Effector memory CD4-positive, alpha-beta T cell (primary cell): ENCODE measurements at places on chromosomes 11 and 22.

- DNase-seq: no peak
Measured at GRCh38 chr11:105953886-105954285, 68.2 kb downstream of the MSANTD4 start.

- DNase-seq: no peak
Measured at GRCh38 chr22:45548991-45549761, 46.5 kb downstream of the FBLN1 start.

GRCh38 chr22:31876156-31876920 is 68.0 kb upstream of the YWHAH start:
- DNase-seq: no peak

- no peak for DNase-seq
Measured at GRCh38 chr11:66889960-66890359, 33.1 kb downstream of the LRFN4 start.

DNA sequence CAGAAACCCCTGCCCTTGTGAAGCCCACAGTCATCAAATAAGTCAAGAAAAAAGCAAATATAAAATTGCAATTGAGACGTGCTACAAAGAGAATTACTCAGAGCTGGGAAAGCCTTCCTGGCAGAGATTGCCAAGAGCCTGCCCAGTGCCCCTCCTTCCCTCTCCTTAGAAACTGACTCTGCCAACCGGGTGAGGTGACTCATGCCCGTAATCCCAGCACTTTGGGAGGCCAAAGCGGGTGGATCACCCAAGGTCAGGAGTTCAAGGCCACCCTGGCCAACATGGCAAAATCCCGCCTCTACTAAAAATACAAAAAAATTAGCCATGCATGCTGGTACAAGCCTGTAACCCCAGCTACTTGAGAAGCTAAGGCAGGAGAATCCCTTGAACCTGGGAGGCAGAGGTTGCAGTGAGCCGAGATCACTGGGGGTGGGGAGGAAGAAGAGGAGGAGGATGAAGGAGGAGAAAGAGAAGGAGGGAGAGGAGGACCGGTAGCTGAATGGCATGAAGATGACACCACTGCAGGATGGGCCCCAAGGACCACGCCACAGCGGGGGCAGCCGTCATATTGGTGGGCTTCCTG is 76.1 kb upstream of the RTL6 start:
- no peak for DNase-seq

GRCh38 chr11:46343520-46343919 is 3.7 kb upstream of the DGKZ start:
- DNase-seq: no peak

GRCh38 chr11:75261902-75262361 is 21.4 kb downstream of the TPBGL start:
- no peak for DNase-seq

GRCh38 chr11:122646549-122647340 is 8.8 kb upstream of the UBASH3B start:
- DNase-seq: no peak

- DNase-seq: no peak
Measured at GRCh38 chr22:45743687-45744086, 72.1 kb downstream of the ATXN10 start.

DNA sequence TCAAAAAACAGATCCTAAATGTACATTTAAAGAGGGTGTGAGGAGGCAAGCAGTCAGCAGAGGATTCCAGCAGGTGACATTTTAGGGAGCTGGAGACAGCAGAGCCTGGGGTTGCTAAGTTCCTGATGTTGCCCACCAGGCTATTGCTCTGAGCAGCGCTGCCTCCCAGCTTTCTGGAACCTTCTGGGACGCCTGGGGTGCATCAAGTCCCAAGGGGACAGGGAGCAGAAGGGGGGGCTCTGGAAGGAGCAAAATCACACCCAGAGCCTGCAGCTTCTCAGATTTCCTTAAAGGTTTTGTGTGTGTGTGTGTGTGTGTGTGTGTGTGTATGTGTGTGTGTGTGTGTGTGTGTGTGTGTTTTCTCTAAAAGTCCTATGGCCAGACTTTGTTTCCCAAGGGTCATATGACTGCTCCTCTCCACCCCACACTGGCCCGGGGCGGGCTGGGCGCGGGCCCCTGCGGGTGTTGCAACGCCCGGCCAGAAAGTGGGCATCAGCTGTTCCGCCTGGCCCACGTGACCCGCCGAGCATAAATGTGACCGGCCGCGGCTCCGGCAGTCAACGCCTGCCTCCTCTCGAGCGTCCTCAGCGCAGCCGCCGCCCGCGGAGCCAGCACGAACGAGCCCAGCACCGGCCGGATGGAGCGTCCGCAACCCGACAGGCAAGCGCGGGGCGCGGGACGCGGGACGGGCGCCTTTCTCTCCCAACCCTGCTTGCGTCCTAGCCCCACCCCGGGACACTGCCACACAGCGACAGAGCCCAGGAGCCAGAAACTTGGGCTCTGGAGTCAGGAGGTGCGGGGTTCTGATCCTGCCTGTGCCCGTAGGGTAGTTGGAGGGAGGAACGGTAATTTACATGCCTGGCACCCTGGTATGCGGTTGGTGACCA is at the start of gene HMOX1:
Gene HMOX1 (plus strand): TSS at position 560 of the 887 bp plus-strand sequence. CDS start 78 bp downstream, at position 638.
- DNase-seq: peak; percentile 8

GRCh38 chr11:82823647-82824619 is 76.3 kb downstream of the PRCP start:
- no peak for DNase-seq

GRCh38 chr11:112357488-112357887 is 96.8 kb upstream of the PLET1 start:
- DNase-seq: no peak

GRCh38 chr11:36164506-36165250 is 124.5 kb downstream of the COMMD9 start:
- DNase-seq: no peak

GRCh38 chr11:96125400-96125799 is 201.5 kb upstream of the MTMR2 start:
- DNase-seq: no peak

DNA sequence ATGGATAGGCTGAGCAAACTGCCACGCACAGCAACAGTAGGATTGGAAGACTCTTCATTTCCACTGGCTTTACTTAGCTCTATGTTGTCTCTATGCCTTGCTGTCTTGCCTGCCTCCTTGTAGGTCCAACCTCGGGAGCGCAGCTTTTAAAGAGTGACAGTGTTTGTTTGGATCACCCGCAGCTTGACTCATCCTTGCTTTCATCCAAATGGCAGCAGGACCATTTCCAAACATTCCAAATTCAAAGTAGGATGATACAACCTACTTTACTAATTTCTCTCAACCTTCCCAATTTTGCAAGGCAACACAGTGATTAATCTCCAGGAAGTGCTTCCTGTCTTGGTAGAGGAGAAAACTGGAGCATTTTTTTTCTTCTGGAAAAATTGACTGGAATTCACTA is at the start of gene MMP3:
Gene MMP3 (minus strand): TSS at position 121 of the 400 bp plus-strand sequence. CDS start 63 bp downstream, at position 58.
- no peak for DNase-seq

GRCh38 chr22:36386351-36386899 is 1.3 kb downstream of the MYH9 start:
- DNase-seq: no peak

- no peak for DNase-seq
Measured at GRCh38 chr11:119726585-119727522, 2.1 kb downstream of the NECTIN1 start.

DNA sequence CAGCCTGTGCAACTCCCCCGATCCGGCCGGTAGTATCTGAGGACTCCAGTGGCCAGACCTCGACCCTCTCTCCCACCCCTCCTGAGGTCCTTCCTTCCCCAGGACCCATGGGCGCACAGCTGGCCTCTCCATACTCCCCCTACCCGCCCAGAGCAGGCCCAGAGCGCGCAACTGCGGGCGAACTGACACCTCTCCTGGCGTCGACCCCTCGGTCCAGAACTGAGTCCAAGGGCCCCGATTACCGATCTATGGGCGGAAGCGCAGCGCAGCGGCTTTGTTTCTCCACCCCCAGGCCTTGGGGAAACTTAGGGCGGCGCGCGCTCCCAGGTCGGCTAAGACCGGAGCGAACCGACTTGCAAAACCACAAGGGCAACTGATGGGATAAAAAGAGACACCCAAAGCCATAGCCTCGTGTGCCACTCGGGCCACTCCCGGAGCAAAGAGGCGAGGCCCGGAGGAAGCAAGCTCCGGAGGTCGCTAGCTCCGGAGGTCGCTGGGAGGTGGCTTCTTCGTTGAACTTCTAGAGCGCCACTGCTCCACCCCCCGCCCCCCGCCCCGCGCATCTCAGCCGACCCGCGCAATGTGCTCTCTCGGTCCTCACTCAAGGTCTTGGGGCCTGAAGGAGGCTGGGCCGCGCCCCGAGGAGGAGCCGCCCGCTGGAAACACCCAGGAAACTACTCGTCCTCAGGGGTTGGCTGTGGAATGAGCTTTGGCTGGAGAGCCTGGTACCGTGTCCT is 9.8 kb upstream of the ALX4 start:
- DNase-seq: no peak

- DNase-seq: no peak
Measured at GRCh38 chr11:130436171-130436570, 7.8 kb upstream of the ADAMTS8 start.

- DNase-seq: no peak
Measured at GRCh38 chr11:61874377-61874809, 17.0 kb downstream of the FADS3 start.

- DNase-seq: no peak
Measured at GRCh38 chr11:104645261-104646222, 252.7 kb downstream of the CASP12 start.

DNA sequence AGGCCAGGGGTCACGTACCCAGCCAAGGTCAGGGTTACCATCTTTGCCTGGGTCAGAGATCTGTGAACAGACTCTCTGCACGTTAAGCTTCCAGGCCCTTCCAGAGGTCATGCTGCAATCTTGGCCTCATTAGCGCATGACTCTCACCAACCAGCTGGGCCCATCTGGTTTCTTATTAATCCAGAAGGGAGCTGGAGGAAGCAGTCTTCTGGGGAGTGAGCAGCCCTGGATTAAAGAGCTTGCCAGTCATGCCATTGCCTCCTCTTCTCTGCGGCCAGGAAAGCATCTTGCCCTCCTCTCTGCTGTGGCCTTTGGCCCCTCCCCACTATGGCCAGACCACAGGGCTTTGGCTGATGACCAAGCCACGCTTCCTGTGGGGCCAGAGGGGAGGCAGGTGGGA is 57.4 kb downstream of the CHST1 start:
- DNase-seq: no peak

DNA sequence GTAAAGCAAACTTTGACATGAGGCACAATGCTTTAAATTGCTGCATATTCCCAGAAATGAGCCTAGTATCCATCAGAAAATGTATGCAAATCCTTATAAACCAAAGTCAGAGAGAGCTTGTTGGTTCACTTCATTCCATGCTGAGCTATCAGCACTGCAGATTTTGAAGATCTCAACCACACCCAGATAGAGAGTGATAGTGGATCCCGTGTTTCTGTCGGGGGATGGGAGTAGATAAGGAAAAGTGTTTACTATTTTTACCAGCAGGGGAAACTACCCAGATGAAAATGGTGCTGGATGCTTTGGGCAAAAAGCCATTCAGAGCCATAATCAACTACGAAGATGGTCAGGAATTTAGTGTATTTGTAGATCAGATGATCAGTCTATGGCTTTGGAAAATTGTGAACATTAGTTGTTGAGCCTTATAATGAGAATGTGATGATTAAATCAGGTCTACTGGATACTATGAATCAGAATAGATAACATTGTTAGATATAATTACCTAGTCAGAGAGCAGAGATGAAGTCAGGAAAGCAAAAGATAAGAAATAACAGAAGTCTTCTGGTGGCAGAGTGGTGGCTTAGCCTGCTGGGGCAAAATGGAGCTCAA is 10.8 kb downstream of the OR51B6 start:
- no peak for DNase-seq

DNA sequence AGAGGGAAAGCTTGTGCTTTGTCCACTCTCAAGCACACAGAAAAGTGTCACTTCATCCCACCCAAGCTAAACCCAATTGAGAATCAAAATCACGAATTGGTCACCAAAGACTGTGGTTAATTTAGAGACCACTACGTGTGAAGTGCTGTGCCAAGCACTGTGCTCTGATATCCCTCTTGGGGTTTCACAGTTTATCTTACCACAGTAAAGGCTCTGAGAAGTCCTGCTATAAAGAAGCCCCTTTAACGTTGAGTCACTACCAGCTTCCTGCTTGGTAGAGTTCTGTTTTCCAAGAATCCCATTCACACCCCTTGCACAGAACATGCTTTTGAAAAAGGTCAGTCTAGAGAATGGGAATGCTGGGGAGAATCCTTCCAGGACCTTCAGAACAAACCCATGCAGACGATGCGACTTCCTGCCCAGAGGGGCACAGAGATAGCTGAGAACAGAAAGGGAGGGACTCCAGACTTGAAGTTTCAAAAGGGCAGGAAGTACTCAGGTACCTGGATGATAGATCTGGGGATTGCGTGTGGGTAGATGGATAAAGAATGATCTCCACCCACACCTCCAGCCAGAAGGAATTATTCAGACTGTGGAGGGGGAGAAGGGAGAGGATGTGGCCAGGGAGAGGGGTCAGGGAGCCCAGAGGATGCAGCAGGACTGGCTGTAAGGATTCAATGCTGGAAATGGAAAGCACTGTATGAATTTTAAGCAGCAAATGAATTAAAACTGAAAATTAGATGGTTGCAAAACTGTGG is 18.1 kb upstream of the TSPAN18 start:
- DNase-seq: no peak

DNA sequence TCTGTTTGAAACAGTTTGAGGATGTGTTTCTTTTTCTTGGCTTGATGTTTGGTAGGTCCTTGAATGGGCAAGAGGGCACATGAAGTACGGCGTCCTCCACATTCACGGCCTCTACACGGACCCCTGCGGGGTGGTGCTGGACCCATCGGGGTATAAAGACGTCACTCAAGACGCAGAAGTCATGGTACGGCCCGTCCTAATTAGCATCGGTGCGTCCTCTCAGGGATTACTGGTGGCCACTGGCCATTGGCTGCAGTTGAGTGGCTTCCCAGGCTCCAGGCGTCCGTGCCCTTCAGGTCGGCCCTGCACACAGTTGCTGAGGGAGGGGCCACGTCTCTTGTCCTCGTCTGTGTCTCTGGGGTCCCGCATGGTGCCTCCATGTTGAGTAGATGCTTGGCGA is 20.8 kb downstream of the FAM118A start:
- DNase-seq: no peak

GRCh38 chr11:117908109-117908895 is 20.9 kb downstream of the TMPRSS13 start:
- no peak for DNase-seq

- peak; percentile 66 for DNase-seq
Measured at GRCh38 chr11:117815262-117815803, 9.2 kb downstream of the FXYD2 start.

- DNase-seq: no peak
Measured at GRCh38 chr11:8533332-8533731, 60.7 kb downstream of the STK33 start.

GRCh38 chr11:10494636-10495463 is 39.8 kb downstream of the AMPD3 start:
- no peak for DNase-seq

- no peak for DNase-seq
Measured at GRCh38 chr11:37333345-37333744, 735.3 kb upstream of the RAG2 start.

GRCh38 chr11:11843211-11843621 is 1.4 kb downstream of the USP47 start:
- no peak for DNase-seq

GRCh38 chr11:105829084-105829483 is 193.0 kb downstream of the MSANTD4 start:
- no peak for DNase-seq
